ENCODE measurements at places on chromosomes 4 and X.

GRCh38 chr4:57137261-57137660, 27.1 kb upstream of the IGFBP7 start:
- no peak for DNase-seq

GRCh38 chrX:11064851-11065600, 46.1 kb upstream of the HCCS start:
- no peak for DNase-seq

DNA sequence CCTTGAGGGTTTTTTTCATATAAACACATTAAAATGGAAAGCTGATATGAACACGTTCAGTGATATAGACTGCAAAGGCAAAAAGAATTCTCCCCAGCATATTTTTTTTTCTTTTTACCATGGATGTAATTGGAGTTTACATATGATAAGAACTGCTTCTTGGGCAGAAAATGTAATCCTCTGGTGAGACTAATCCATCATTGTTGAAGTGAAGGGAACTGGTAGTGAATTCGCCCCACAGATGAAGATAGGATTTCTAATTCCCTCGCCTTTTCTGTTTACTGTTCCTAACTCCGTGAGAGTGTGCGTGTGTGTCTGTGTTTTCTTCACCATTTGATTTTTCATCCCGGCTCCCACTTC, 88.9 kb downstream of the GPR143 start:
- no peak for DNase-seq

DNA sequence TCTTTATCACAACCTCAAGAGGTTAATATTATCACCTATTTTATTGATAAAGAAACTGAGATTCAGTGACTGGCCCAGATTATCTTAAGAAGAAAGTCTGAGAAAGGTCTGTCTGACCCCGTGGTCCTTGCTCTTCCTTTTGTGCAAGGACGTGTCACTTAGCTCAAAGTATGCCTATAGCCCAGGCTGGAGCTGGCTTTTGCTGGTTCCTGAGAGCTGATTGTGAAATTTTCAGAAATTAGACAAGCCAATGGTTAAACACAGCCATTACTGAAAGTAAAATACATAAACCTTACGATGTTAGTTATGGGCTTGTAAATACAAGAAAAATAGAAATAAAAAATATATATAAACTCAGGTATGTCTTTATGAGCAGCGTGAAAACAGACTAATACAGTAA, 70.1 kb downstream of the CHRNA9 start:
- no peak for DNase-seq

DNA sequence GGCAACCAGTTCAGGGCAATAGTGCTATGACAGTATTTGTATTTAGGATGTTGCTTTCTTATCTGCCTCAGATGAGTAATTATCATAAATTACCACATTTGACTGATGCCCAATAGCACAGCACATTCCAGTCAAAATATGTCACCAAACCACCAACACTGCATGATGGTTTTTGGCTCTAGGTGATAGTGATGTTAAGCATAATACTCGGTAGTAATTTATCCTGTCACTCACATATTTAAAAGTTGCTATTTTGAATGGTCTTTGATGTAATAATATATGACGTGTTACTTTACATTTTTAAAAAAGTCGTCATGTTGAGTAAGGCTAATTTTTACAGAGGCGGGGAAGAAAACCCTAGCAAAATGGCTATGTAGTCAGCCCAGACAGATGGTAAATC, 42.5 kb downstream of the UNC5C start:
- DNase-seq: no peak

- no peak for DNase-seq
Measured at GRCh38 chr4:174010547-174010946, 272.9 kb downstream of the FBXO8 start.

DNA sequence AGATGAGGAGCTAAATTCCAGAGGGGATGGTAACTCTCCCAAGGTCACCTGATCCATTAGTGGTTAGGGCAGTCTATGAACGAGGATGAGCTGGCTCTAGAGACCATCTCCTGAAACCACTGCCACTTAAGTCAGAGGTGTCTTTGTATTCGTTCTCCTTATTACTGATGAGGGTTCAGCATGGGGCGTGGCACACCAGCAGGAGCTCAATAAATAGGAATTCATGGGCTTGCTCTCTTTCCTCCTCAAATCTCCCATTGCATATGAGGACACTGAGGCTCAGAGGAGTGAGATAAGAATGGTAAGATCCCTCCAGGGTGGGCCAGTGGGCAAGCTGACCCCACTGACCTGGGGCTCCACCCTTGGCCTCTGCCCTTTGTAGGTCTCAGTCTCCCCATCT, 1.7 kb upstream of the GATA1 start:
- no peak for DNase-seq

GRCh38 chr4:86557526-86557925, 36.6 kb upstream of the PTPN13 start:
- DNase-seq: no peak

- peak; percentile 65 for DNase-seq
Measured at GRCh38 chrX:15564981-15565579, 35.7 kb downstream of the ACE2 start.
